ENCODE measurements at places on chromosomes 16 and 17.

DNA sequence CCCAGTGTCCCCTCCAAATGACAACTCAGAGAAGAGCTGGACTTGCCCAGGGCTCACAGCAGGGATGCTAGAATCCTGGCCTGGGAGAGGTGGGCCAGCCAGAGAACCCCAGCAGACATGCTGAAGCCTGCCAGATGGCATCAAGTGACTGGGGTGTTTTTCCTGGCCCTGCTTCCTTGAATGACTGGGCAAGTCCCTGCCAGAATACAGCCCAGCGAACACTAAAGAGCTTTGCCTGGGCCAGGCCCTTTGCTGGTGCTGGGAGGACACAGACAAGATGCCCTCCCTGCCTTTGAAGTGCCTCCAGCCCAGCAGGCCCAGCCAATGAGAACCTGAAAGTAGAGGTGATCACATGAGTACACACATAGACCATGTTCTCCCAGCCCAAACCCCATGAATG is 11.5 kb downstream of the ZNF319 start:
- peak; percentile 75 for DNase-seq

DNA sequence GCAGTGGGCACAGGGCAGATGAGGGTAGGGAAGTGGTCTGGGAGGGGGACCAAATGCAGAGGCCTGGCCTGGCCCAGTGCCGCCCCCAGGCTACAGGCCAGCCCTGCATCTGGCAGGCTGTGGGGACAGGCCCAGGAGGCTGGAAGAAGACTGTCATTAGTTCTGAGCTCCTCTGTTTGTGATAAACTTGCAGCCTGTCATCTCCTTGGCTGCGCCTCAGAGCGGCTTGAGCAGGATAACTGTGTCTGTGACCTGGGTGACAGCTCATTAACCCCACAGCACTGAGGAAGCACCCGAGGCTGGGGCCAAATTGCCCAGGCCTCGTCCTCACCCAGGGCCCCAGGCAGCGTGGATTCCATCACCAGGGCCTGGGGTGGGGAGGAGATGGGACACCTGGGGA is 23.9 kb downstream of the ABCC3 start:
- DNase-seq: no peak

DNA sequence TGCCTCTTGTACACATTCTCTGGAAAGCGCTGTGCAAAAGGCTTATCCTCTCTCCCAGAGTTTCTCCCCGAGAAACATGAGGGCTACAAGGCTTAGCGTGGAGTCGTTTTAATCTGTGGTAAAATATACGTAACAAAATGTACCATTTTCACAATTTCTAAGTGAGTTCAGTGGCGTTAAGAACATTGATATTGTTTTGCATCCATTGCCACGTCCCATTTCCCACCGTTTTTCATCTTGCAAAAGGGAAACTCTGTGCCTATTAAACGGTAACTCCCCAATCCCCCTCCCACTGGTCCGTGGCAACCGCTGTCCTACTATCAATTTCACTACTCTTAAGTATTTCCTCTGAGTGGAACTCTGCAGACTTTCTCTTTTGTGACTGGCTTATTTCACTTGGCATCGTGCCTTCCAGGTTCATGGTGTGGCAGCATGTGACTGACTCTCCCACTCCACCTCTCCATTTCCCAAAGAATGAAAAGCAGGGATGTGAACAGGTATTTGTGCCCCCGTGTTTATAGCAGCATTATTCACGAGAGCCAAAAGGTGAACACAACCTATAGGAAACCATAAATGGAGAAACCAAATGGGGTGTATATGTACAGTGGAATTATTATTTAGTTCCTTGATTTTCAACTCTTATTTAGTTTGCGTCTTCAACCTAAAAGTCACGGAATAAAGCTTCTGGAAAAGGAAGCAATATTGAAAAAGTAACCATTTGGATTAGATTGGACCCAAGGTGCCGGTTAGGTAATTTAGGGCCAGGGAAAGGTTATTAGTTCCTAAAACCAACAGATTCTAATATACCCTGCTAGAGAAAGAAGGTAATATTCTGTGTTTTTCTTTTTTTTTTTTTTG is 1.1 kb upstream of the USP32 start:
- DNase-seq: peak; percentile 73

DNA sequence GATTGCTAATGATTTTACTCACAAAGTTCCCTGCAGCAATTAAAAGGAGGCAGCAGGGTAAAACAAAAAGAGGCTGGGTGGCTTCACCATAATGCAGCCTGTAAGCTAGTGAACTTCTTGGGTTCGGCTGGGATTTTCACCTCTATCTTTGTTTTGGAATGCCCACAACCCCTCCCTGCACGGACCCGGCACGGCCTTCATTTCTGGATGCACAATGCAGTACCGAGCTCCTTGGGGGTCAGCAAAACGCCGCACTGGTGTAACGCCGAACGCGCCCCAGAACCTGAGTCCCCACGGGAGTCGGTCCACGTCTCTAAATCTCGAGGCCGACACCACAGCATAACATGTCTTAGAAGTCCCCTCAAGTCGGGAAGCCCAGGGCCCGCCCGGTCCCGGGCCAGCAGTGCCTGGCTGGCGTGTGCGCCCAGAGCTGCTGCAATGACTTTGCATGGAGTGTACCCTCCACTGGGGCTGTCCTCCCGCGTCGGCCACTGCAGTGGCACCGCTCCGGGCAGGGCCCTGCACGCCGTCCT is 759 bp downstream of the UBE2O start:
- DNase-seq: no peak

- no peak for DNase-seq
Measured at GRCh38 chr16:82629441-82630027, 2.8 kb downstream of the CDH13 start.

Measured in NCI-H510A treated with DMSO at 0.1 percent for 48 hours (cell line).